NT2/D1 (cell line): ENCODE measurements at places on chromosomes 5 and 9.
A peak's percentile ranks its signal among the peaks of the same experiment; 100 is the strongest.

DNA sequence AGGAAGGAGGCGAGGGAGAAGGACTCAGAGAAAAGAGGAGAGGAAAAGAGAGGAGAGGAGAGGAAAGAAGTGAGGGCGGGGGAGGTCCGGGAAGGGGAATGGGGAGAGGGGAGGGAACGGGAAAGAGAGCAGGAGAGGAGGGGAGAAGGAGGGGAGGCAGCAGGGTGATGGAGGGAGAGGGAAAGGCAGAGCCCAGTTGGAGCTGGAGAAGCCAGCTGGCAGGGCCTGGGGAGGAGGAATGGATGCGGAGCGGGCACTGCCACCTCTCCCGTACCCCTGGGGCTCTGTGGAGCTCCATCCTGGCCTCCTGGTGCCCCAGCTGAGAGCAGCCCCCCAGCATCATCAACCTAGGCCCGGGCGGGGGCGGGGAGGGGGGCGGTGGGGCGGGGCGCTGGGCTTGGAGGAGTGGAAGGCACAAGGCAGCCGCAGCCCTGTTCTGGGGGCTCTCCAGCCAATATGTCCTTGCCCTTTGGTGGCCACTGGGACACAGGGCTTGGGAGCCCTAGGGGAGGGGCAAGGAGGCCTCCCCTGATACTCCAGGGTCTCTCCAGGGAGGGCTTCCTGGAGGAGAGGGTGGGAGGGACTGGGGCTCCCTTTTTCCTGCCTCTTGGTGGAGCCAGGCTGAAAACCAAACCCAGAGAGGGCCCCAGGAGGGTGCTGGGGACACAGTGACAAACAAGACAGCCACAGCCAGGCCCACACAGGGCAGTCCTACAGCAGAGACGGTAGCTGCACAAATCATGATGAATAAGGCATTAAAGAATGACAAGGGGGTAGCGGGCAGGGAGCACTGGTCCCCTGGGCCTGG, 123.7 kb downstream of the C9orf50 start:
- peak; percentile 77 for DNase-seq

DNA sequence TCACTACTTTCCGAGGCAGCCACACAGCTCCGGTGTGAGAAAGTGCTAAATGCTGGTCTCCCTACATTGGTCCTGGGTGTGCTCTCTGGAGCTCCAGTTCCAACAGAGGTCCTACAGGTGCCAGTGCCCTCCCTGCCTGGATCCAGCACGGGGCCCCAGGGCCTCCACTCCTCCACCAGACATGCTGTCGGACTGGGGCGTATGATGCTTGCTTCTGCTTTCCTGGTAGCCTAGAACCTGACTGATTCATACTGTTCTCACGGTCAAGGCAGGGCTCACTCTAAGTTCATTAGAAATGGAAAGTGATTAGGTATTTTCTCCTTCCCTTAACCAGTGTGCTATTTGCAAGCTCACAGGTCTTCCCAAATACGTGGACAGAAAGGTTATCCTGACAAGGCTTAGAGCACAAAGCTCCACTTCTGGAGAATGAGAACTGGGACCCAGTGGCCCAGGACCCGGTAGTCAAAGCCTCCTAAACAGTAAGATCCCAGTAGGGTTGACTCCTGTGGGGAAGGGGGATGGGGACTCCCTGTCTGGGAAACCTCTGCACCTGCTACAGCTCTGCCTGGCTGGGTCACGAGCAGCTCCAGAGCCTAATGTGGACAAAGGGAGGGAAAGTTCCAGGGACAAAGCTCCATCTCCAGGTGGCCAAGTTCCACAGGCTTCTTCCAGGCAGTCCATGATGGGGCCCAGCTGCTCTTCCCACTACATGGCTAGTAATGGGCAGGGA, 98.1 kb downstream of the PAX5 start:
- DNase-seq, result no peak

- DNase-seq, result no peak
Observed at GRCh38 chr5:179923436-179923835, 15.7 kb upstream of the TBC1D9B start.

- no peak for DNase-seq
Observed at GRCh38 chr9:32926911-32927310, 74.5 kb downstream of the APTX start.

DNA sequence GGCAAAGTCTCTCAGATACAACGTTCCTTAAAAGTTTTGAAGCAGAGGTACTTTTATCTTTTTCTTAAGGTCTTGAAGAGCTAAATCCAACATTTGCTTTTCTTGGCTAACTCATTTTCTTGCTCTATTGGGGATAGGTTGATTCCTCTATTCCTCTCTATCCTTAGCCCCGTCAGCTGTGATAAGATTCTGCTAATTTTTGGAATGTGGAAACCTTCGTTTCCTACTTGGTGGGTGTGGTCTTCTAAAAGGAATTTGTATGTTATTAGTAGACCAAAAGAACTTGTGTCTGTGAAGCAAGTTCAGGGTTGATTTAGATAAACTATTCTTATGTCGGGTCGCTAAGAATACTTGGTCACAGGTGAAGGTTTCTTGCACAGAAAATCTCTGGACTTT, 308.6 kb downstream of the ADAMTS6 start:
- DNase-seq, result no peak

- no peak for DNase-seq
Observed at GRCh38 chr5:96691503-96692303, 29.5 kb downstream of the CAST start.

- DNase-seq, result no peak
Observed at GRCh38 chr5:107466233-107466769, 204.4 kb downstream of the EFNA5 start.

DNA sequence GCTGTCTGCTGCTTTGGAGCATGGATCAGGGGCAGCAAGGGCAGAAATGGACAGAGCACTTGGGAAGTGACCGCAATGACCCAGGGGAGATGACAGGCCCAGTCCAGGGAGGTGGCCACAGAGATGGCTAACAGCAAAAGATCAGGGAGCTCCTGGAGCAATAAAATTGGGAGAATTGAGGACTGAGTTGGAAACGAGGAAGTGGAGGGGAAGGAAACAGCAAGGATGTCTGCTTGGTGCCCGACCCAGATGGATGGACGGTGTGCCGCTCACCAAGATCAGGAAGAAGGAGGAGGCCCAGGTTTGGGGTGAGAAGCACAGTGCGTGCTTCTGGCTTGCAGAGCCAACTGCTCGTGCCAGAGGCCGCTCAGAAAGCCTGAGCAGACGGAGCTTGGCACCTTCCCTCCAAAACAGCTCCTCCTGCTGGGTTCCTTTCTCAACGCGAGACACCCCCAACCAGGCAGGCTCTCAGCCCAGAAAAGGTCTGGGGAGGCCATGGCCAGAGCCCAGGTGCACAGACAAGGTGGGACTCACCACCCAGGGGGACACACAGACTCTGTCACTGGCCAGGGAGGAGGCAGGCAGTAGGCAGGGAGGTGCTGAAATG, 1.7 kb upstream of the SLC34A1 start:
- DNase-seq, result no peak

DNA sequence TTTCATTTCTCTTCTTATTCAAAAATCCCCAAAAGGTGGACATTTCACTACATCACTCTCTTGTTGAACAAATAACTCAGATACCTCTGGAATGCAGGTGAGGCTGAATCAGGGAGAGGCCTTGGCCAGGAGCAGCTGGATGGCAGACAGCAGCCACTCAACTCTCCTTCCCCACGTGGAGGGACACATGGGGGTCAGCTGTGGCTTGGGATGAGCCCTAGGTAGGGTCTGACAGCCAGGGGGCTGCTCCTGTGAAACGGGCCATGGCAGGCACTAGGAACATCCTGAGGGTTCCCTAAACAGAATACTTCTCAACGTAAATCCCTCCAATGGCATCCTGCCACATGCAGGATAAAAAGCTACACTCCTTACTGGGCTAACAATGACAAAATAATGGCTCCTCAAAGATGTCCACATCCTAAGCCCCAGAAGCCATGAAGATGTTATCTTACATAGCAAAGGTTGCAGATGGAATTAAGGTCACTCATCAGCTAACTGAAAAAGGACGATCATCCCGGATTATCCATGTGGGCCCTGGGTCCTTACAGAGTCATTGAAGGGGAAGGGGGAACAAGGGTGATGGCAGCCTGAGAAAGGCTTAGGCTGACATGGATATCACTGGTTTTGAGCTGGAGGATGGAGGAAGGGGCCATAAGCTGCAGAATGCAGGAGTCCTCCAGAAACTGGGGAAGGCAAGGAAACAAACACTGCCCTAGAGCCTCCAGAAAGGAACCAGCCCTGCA, 31.4 kb upstream of the S1PR3 start:
- DNase-seq, result no peak

DNA sequence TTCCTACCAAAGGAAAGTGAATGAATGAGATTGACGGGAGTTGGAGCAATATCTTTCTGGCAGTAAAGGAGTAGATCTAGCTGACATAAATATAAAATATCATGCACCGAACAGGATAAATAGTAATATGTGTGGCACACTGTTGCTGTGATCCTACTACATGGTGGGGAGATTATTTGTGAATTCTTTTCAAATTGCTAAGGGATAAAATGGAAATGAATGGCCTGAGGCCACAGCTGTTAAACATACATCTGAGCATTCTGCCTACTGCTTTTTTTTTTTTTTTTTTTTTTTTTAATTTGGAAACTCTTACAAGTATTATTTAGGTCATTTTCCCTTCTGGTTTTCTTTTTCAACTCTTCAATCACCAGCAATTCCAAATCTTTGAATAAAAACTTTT, 66.8 kb downstream of the MEF2C start:
- no peak for DNase-seq

DNA sequence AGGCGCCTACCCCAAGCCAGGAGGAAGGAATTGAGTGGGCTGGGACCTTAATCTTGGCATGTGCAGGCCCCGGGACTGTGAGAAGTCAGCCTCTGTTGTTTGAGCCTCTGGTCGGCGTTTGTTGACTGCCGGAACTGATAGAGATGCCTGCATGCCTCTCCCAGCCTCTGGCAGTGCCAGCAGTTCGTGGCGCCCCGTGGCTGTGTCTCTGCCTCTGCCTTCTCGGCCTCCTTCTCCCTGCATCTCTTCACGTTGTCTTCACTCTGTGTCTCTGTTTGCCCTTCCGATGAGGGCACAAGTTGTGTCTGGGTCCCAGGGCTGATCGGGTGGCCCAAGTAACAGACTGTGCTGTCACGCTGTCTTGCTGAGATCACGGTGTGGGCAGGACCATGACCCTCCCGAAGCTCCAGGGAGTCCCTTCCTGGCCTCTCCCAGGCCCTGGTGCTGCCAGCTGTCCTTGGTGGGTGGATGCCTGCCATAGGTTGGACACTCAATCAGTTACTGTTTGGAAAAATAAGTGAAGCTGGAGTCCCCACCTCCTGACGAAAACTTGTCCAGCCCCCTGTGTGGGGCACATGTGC, 133.5 kb upstream of the LPCAT1 start:
- DNase-seq, result no peak

GRCh38 chr5:40227366-40227765, 452.3 kb upstream of the PTGER4 start:
- DNase-seq, result no peak

DNA sequence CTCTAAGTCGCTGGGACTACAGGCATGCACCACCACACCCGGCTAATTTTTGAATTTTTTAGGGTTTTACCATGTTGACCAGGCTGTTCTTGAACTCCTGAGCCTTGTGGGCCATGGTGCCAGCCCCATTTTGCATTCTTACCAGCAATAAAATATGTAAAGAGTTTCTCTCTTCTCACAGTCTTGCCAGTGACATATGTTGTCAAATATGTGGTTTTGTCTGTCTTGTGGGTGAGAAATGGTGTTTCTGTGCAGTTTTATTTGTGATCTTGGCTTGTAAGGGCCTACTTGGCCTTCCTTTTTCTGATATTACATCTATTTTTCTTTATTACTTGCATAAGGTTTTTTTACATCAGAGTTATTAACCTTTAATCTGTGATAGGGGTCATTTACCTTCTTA, 47.1 kb downstream of the SPIN1 start:
- no peak for DNase-seq

GRCh38 chr5:17713301-17713700, 79.0 kb downstream of the TAF11L14 start:
- no peak for DNase-seq

DNA sequence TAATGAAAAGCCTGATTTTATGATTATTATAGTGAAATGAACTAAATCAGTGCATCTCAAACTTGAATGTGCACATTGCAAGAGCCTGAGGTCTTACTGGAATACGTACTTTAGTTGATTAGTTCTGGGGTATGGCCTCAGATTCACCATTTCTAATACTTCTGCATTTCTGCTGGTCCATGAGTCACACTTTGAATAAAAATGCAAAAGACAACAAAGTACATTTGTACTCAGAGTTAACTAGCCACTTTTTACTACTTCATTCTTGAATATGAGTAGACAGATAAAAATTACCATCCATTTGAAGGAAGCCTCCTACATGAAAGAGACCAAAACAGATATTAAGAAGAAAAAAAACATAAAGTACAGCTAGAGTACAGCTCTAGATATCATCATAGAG, 27.1 kb upstream of the PRR16 start:
- DNase-seq, result no peak

- DNase-seq, result no peak
Observed at GRCh38 chr5:145750199-145750598, 84.9 kb downstream of the PRELID2 start.

- DNase-seq, result no peak
Observed at GRCh38 chr5:159777049-159777660, 139.1 kb upstream of the ADRA1B start.

GRCh38 chr5:62829604-62829986, 251.0 kb downstream of the LRRC70 start:
- DNase-seq, result no peak

GRCh38 chr5:128870373-128870772, 94.9 kb upstream of the SLC27A6 start:
- no peak for DNase-seq

DNA sequence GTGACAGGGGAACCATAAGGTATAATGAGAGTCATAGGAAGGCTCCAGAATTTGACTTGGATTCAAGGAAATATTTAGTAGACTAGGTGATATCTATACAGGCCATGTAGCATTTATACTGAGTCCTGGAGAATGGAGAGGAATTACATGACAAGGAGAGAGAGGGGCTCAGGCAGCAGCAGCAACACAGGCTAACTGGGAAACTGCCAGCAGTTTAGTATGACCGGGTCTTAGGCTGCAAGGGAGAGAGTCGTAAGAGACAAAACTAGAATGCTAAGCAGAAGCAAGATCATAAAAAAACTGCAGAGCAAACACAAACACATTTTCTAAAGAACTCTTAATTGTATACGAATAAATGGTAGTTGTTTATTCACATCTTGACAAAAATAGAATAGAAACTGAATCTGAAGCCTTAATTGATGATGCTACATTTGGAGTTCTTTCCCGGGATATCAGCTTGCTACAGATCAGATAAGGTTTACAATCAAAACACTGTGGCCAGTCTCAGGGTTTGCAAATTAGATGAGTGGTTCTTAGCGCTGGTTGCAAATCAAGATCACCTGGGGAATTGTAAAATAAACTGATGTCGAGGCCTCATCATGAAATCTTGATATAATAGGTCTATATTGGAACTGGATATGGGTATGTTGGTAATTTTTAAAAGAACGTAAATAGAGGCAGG, 480.0 kb upstream of the C9orf72 start:
- no peak for DNase-seq

GRCh38 chr9:34628656-34629490, at the start of gene ARID3C:
Gene ARID3C (minus strand): TSS chr9:34629066. CDS start chr9:34628014, 1,052 bp downstream.
- DNase-seq, result no peak

DNA sequence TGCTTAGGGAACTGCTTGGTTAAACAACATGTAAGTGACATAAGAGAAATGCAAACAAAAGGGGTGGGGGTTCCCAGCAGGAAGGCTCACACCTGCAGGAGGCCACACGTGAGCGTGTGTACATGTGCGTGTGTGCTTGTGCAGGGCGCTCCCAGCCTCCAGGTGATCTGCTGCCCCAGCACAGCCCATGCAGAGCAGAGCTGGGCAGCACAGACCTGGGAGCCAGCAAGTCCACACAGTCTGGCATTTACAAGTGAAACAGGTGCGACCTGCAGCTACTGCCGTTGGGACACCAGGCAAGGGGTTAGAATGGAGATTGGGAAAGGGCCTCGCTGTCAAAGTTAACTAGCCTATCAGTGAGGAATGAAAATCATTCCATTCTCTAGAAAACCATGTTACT, 41.8 kb downstream of the GRAMD2B start:
- DNase-seq, result no peak
